Esophagus muscularis mucosa (tissue), 4 donors: ENCODE measurements at places on chromosomes 3 and 15. TPM values are rescaled to one million over a fixed set of nuclear protein-coding genes. Genes with fewer than 3 reads are reported as not detected.

BRK1 gene
- total RNA-seq = 107 TPM

CCDC54 gene
- total RNA-seq = not detected

DNA sequence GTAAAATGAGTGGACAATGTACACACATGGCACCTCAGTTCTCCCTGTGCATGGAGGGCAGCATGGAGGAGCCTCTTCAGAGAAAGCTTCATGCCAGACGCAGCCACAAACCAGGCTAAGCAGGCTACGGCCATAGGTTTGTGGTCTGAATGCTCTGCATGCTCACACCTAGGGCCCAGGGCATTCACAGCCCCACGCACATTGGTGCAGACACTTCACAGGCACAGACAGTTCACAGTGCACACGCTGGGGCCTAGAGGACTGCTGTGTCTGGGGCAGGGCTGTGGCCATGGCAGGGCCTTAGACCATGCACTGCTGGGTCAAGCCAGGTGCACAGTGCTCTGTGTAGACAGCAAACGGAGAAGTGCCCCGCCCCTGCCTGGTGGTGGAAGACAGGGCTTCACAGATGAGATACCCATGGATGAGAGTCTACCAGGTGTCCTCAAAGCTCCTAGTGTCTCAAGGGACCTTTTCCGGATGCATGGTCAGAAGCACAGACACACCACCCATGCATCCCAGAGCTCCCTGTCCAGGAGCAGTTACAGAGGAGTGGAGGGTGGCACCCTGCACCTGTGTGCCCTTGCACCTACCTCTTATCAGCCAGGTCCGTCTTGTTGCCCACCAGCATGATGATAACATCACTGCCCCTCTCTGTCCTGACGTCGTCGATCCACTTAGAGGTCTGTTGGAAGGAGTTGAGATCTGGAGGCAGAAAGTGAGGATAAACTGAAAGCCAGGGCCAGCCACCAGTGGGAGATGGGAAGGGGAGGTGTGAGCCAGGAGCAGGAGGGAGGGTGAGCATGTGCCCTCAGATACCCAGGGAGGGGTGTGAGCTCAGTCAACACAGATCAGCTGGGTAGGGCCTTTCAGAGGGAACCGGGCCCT lies 33.5 kb downstream of the SRPRB start:
- DNase-seq = no peak

GRCh38 chr3:39644176-39644575 lies 165.2 kb upstream of the MYRIP start:
- no peak for DNase-seq

DNA sequence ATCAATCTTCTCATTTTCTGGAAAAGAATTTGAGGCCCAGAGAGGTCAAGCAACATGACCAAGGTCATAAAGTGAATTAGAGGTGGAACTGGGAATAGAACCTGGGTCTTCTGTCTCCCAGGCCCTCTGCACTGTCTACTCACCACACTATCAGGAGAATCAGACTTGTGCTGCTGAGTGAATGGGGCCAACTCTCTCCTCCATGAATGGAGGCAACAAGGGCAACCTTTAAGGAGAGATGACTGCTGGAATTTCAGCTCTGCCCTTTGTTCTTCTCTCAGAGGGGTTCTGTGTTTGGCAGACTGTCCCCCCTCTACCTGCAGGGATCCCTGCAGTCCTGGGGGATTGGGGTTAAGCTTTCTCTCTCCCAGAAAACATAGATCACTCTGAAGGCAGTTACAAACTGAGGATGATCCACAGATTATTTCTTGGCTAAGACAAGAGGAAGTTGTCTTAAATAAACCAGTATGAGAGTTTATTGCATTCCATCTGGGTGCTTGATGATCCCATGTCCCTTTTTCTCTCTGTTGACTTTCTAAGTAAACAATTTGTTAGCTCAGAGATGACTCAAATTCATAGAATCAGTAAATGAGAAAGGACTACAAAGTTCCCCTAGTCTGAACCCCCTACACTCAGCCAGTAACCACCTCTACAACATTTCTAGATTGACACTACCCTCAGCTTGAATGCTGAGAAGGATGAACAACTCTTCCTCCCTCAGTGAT lies 99.0 kb upstream of the LIPC start:
- peak; percentile 57 for DNase-seq

DNA sequence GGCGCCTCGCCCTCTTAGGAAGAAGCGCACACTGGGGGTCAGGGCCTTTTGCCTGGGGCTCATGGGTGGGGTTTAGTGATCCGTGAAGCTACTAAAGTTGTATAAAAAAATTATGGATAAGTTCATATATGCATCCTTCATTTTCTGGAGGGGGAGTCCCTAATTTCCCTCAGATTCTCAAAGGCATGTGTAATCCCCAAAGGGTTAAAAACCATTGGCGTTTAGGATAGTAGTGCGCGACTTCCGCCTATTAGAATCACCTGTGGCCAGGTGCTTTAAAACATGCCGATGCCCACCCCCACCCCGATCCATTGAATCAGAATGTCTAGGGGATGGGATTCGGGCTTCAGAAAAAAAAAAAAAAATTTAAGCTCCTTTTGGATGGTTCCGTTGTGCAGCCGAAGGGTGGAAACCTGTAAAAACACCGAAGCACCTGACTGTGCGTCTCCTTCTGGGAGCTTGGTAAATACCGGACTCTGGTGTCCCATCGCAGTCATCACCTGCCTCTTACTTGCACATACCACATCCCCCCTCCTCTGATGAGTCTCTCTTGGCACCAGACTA lies 570 bp downstream of the APH1B start:
- no peak for DNase-seq
